ENCODE measurements at places on chromosomes 4 and X. TPM values are rescaled to one million over a fixed set of nuclear protein-coding genes. Genes with fewer than 3 reads are reported as not detected.

Gene HOPX
- not detected for total RNA-seq

Gene DGKK
- 19.2 TPM for total RNA-seq

Gene SPOCK3
- 0.44 TPM for total RNA-seq

Gene RAI2
- 2.0 TPM for total RNA-seq

Gene PTCHD1
- 3.3 TPM for total RNA-seq

Gene TLR10
- not detected for total RNA-seq

Gene NKX6-1
- total RNA-seq = 0.45 TPM

Gene ADH1B
- not detected for total RNA-seq

Gene ZNF630
- 2.2 TPM for total RNA-seq

Gene SUPT20HL2
- not detected for total RNA-seq

Gene HS6ST2
- 3.7 TPM for total RNA-seq

Gene GABRE
- total RNA-seq = 5.5 TPM

Gene AMER1
- total RNA-seq = 9.4 TPM

Gene CA5B
- total RNA-seq = 5.8 TPM

Gene ODAPH
- not detected for total RNA-seq

Gene CLDN22
- not detected for total RNA-seq

Gene ZDHHC9
- 28.3 TPM for total RNA-seq

Gene ADAM29
- not detected for total RNA-seq

Gene COL25A1
- 4.5 TPM for total RNA-seq

Gene SPANXN4
- total RNA-seq = not detected

Gene ZAR1
- total RNA-seq = 0.78 TPM

Gene SPACA5
- total RNA-seq = not detected

Gene CCKAR
- total RNA-seq = not detected

Gene OPHN1
- total RNA-seq = 3.5 TPM

Gene TEX13B
- total RNA-seq = not detected

Gene ADGRL3
- total RNA-seq = 13.0 TPM

Gene HTN1
- not detected for total RNA-seq

Gene HDX
- 10.2 TPM for total RNA-seq

Gene GPR143
- total RNA-seq = 18.5 TPM

Gene TMEM35A
- total RNA-seq = 5.5 TPM

Gene FMR1
- 43.6 TPM for total RNA-seq

Gene FREM3
- 0.11 TPM for total RNA-seq

All from H1 (cell line).